Stimulated activated CD4-positive, alpha-beta T cell treated with anti-CD3 and anti-CD28 coated beads, Interleukin-1b, Interleukin-23, amount 100 ng/mL, for 1 hour (primary cell): ENCODE measurements at places on chromosomes 7 and 10.

DNA sequence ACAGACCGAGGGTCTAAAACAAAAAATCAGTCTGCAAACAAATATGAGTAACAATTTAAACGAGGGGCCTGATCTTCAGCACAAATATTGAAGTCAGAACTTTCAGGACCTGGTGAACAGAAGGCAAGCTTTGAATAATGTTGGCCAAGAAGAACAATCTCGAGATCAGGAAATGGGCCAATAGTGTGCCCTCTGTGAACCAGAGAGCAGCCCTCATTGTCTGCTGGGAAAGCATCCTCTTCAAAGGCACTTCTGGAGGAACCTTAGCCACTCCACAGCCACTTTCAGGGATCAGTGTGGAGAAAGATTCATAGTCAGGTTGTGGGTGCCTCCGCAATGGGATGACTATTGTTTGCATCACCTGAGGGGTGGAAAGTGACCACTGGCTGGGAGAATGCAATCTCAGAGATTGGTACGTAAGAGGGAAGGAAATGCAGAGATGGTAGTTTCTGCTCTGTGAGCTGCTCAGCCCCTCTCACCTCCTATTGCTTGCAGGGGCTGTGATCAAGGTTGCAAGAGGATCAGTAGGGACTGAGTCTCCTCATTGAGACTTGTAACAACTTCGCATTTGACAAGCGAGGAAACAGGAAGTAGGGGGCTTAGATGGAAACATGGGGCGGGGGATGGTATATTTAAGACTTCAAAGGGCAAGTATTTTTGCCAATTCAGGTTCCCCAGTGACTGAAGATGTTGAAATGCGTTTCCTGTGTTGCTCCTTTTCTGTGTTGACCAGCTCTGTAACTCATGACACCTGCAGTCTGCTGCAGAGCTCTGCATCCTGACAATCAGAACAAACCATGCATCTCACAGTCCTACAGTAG is 28.4 kb upstream of the IFRD1 start:
- DNase-seq = no peak

GRCh38 chr10:109899356-109900331 is 23.7 kb downstream of the XPNPEP1 start:
- no peak for DNase-seq

GRCh38 chr10:33186150-33186549 is 148.3 kb downstream of the NRP1 start:
- DNase-seq = no peak

- no peak for DNase-seq
Observed at GRCh38 chr10:12556039-12556438, 206.7 kb downstream of the CAMK1D start.

GRCh38 chr10:4121502-4122380 is 336.7 kb upstream of the KLF6 start:
- no peak for DNase-seq

DNA sequence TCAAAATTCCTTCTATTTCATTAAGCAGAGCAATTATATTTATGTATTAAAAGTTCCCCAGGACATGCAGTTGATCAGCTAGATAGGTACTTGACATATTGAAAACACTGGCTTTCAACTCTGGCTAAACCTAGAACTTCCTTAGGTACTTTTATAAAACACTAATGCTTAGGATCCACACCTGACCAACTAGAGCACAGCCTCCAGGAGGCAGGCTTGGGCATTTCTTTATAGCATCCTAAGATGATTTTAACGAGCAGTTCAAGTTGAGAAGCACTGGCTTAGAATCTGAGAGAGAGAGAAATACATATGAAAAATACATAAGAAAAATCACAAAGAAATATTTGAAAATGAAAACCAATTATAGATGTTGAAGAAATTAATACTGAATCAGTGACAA is 20.8 kb downstream of the SLC26A5 start:
- no peak for DNase-seq

DNA sequence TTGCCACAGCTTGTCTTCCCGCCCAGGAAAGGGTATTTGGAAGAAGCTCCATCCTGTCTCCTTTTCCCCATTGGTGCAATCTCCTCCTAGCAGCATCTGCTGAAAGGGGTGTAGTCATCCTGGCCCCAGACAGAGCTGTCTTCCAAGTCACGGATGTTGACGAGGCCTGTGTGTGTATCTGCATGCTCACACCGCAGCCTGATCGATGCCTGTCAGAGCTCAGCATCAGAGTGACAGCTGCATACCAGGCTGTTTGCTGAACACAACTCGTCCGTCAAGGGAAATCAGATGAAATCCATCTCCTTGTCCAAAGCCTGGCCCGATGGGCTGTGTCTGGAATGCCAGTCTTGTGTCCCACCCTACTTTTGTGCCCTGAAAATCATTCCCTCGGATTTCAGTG is 21.2 kb upstream of the LRRC4 start:
- no peak for DNase-seq

GRCh38 chr10:28633750-28634149 is 43.6 kb upstream of the BAMBI start:
- DNase-seq = no peak
